Activated naive CD8-positive, alpha-beta T cell treated with anti-CD3 and anti-CD28 coated beads for 36 hours (primary cell): ENCODE measurements at places on chromosomes 1 and 21.

DNA sequence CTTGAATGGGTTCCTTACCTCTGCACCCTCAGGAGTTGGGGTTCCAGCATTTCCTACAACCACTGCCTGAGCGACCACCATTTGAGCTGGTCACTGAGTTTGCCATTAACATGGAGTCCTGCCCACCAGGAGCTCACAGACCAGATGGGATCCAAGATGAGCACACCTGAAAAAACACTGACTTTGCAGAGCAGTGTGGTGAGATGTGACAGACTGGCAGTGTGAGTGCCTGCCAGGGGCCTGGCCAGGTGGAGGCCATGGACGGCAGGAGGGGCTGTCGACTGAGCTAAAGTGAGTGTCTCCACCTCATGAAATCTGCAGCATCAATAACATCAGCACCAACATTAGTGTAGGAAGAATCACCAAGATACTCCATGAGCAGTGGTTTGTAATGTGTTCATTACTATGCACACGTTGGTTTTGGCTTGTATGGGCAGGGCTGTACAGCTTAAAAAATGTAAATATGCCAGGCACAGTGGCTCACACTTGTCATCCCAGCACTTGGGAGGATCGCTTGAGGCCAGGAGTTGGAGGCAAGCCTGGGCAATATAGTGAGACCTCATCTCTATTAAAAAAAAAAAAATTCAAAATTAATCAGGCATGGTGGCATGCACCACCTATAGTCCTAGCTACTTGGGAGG lies 12.2 kb upstream of the MIXL1 start:
- no peak for DNase-seq

DNA sequence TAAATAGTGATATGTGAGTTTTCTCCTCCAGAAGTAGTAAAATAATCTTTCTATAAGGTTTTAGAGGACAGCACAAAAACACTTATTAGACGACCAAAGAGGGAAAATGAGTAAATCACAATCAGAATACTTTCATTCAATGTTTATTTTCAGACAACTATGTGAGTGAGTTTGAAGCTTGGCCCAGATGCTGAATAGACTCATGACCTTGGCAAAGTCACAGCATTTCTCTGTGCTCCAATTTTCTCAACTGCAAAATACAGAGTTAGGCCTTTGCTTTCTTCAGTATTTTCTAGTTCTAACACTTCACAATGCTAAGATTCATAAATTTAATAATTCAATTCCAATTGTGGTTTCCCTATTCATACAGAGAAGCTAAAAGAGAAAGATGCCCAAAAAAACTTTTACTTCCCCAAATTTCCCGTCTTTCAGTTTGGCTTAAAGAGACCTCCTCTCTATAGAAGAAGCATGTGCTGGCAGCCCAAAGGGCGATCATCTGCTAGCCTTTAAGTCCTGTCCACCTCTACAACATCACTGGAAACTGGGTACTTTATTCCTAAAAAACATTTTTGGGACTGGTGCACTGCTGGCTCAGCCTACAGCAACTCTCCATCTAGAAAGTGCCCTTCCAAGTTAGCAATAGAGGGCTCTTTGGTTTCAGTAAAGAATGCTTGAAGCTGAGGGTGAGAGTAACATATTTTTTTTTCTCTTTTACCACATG lies 116.8 kb upstream of the GORAB start:
- DNase-seq, result no peak

GRCh38 chr1:99599678-99600175 lies 46.2 kb upstream of the PALMD start:
- DNase-seq, result no peak

GRCh38 chr21:20163167-20163566 lies 835.0 kb upstream of the NCAM2 start:
- DNase-seq, result no peak

DNA sequence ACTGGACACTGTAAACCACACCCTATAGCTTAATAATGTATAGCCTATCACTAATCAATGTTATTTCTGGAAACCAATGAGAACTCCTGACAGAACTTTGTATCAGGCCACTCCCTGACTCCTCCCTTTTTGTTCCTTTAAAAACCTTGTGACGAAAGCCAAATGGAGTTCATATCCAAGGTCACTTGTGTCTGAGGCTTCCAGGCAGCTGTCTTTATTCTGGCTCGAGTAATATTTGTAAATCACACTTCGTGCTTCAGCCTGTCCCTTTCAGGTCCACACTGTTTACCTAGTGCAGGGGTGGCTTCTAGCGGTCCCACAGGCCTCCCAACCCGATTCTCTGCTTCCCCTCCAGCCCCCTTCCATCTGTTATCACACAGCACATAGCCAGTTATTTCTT lies 16.2 kb upstream of the CAPN9 start:
- no peak for DNase-seq

DNA sequence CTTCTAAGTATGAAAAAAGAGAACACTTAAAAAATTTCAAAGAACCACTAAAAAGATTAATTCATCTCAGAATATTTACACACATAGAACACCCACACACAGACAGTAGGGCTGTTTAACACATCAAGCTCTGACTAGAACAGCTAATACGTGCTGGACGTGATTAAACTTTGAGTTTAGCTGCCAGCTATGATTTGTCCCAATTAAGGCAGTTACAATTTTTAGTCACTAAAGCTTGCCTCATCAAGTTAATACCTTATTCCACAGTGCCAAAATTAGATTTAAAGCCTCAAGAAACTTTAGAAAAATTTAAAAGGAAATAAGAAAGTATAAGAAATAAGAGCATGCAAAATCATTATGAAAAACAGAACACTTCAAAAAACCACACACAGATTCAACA lies 18.9 kb downstream of the SLC16A1 start:
- no peak for DNase-seq

DNA sequence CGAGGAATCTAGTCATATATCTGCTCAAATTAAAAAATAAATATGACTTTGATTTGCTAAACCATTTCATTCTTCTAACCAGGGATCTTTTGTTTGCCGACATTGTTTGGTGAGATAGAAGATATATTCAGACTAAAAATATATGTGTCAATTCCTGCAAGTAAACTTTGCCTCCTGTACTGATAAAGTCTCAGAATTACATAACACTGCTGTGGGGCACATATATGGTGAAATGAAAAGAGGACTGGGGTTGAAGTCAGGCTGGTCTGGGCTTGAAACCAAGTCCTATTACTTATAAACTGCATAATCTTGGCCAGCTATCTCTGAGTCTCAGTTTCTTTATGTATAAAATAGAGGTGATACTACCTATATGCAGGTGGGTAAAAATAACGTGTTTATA lies 9.8 kb downstream of the SCMH1 start:
- DNase-seq, result no peak

DNA sequence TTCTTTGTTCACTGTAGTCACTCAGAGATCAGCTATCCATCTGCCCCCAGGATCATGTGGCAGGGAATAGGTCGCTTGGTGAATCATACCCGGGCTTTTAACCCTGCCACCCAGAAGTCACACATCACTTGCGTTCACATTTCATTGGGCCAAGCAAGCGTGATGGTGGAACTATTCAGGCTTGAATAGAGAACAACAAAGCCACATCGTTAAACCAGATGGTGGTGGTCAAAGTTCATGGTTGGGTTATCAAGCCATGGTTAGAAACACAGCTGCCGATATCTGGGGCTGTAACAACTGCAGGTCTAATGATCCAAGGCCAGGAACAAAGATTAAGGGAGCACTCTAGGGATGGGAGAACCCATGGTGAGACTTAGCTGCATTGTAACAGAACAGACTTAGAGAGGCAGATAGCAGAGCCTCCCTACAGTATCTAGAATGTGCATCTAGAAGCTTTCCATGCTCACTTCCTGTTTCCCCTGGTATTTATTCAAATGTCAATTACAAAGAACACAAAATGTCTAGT lies 40.0 kb upstream of the PTPRC start:
- DNase-seq, result no peak

GRCh38 chr1:166330096-166330495 lies 163.3 kb upstream of the FAM78B start:
- DNase-seq, result no peak
